NCI-H1092 treated with DMSO at 0.1 percent for 48 hours (cell line): ENCODE measurements at places on chromosomes 4 and X.

DNA sequence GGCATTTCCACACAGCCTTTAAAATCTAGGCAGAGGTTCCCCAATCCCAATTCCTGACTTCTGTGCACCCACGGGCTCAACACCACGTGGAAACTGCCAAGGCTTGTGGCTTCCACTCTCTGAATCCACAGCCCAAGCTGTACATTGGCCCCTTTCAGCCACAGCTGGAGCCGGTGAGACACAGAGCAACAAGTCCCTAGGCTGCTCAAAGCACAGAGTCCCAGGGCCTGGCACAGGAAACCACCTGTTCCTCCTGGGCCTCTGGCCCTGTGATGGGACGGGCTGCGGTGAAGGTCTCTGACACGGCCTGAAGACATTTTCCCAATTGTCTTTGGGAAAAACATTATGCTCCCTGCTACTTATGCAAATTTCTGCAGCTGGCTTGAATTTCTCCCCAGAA lies 500.0 kb downstream of the FSTL5 start:
- no peak for DNase-seq

GRCh38 chr4:61923179-61923578 lies 723.1 kb downstream of the ADGRL3 start:
- no peak for DNase-seq

GRCh38 chr4:103012551-103012950 lies 7.0 kb downstream of the SLC9B1 start:
- no peak for DNase-seq

DNA sequence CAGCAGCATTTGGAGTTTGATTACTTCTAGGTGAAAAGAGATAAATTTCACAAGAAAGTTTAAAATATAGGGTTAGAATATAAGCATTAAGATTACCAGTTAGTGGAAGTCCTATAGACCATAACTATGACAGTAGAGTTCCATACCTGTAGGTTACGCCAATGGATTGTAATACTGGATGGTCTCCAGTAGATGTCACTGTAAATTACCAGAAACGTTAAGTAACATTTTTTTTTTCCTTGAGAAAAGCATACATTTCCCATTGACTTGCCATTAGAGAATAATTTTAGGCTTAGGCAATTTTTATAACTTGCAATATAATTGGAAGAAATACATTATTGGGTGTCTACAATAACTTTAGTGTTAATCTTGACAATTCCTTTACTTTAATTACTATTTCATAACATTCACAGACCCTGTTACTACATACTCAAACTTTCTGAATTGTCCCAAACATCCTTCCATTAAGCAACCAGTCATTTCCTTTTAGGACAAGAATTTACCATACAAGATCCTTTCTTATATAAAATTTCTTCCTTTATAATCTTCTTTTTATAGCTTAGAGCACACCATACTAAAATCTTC lies 304.1 kb upstream of the TECRL start:
- DNase-seq, result peak; percentile 23

DNA sequence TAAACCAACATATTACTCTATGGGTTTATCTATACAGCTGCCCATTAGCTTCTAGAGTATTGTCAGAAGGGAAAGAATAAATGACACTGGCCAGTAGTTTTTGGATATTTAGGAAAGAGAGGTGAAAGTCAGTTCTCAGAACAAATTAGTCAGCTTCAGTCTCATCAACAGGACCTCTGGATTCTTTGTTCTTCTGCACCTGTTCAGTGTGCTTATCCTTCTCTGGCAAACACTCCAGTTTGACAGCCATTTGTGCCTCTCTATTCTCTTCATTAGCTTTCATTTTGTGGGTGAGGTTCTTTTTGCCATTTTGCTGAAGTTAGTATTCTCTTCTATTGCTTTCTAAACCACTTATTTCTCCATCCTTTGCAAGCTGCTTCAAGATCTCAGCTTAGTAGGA lies 107.0 kb downstream of the PCDH18 start:
- DNase-seq, result peak; percentile 82

- no peak for DNase-seq
Observed at GRCh38 chr4:147336252-147336651, 144.6 kb upstream of the EDNRA start.

GRCh38 chr4:3851881-3852280 lies 85.7 kb downstream of the ADRA2C start:
- DNase-seq, result no peak

DNA sequence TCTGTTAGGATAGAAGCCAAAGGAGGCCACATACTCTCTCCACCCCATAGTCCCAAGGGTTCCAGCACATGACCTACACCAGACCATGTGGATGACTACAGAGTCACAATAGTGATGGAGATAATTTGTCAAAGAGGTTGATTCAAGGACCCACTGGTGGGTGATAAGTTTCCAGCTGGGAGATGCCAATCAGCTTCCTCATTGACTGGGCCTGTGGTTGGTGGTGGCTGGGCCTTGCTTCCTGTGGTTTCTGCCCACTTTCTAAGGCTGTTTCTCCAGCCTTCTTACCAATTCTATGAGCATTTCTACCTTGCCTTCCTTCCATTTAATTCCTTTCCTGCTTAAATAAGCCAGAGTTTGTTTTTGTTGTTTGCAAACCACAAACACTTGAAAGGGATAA lies 95.5 kb upstream of the CPEB2 start:
- no peak for DNase-seq

DNA sequence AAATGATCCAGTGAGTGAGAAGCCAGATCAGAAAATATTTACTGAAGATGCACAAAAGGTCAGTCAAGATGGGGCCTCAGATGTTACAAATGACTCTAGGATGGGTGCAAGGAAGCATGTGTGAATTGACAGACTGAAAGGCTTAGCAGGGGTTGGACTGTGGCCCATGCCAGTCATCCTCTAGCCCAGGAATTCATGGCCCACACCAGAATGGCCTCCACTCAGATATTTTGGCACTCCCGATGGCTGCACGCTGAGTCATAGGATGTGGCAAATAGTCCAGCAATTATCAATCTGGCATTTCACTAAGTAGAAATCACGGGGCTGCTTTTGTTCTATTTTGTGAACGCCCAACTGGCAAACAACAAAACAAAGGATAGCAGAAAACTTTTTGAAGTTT lies 406.5 kb downstream of the IQCM start:
- DNase-seq, result no peak

GRCh38 chr4:25528391-25528790 lies 127.3 kb upstream of the SLC34A2 start:
- DNase-seq, result no peak

DNA sequence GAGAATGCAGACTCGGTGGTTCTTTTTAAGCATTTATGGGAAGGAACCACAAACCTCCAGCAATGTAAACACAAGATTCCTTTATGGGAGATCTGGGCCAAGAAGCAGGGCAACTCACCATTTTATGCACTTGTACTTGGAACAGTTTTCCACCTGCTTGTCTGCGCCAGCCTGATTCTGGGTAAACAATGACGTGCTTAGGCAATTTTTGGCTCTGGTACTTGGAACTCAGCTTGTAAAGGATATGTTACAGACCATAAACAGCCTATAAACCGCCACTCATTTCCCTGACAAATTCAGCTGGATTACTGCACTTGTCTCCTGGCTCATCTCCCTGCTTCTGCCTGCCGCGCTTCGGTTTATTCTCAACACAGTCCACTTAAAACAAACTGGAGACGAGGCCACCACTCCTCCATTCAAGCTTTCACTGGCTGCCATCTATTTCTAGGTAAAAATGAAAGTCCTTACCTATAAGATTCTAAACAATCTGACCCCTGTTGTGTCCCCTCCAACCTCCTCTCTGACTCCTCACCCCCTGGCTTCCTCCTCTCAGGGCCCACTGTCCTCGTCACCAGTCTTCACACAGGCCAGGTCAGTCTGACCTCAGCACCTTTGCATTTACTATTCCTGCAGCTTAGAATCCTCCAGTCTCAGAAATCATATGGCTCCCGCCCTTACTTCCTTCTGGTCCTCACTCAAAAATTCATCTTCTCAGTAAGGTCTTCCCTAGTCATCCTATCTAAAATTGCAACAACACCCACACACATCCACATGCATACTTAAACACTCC lies 205.9 kb upstream of the GALNT7 start:
- peak; percentile 95 for DNase-seq

GRCh38 chr4:72513227-72513626 lies 55.8 kb downstream of the ADAMTS3 start:
- no peak for DNase-seq

- no peak for DNase-seq
Observed at GRCh38 chrX:75278991-75279390, 5.1 kb downstream of the UPRT start.

- DNase-seq, result no peak
Observed at GRCh38 chr4:15147714-15148113, 145.4 kb downstream of the CPEB2 start.

DNA sequence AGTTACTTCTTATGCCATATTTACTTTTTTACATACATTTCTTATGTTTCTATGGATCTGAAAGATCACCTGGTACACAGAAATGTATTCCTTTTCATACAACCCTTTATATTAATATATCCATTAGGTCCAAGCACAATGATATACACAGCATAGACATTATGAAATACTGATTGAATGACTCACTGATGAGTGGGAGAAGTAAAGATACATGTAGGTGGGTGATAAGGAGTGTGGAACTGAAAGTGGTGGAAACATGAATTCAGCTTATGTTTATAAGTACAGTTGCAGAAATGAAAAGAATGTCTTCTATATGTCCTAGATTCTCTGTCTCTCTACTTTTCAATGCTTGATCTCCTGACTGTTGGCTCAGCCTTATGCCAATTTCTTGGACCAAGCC lies 87.9 kb downstream of the YIPF7 start:
- no peak for DNase-seq

GRCh38 chr4:112156553-112156952 lies 11.3 kb downstream of the FAM241A start:
- DNase-seq, result no peak

DNA sequence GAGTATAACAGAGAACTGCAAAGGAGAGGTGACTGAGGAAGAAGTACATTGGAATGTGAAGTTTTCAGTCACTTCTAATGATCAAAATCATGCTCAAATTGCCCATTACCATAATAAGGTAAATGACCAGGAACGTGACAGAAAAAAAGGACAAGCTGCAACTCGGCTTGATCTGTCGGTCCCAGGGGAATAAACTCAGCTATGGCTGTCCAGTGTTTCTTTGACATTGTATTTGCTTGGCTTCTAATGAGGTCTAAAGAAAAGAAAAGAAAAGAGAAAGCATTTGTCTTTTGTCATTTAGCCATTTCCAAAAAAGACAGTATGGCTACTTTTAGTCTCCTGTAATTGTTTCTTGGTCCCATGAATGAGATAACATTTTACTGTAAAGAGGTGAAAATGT lies 25.2 kb downstream of the PHOX2B start:
- DNase-seq, result no peak

GRCh38 chr4:118869808-118870342 lies 18.8 kb upstream of the SYNPO2 start:
- DNase-seq, result no peak

DNA sequence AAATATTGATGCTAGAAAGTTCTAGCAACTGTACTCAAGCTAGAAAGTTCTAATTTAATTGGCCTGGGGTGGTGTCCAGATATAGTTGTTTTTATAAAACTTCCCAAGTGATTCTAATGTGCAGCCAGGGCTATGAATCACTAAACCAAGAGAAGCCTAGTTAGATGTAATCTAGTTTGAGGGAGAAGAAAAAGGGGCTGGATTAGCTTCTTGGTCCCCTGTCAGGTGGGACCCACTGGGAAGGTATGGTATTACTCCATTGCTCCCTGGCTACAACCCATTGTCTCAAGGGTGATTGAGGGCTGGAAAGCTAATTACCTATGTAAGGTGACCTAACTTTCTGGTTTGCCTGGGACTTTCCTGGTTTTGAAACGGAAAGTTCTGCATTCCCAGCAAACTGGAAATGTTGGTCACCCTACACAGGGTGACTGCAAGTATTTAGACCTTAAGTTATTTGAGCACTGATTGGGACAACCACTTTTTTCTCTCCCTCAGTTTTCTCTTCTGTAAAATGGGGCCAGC lies 23.9 kb upstream of the MSN start:
- DNase-seq, result no peak

DNA sequence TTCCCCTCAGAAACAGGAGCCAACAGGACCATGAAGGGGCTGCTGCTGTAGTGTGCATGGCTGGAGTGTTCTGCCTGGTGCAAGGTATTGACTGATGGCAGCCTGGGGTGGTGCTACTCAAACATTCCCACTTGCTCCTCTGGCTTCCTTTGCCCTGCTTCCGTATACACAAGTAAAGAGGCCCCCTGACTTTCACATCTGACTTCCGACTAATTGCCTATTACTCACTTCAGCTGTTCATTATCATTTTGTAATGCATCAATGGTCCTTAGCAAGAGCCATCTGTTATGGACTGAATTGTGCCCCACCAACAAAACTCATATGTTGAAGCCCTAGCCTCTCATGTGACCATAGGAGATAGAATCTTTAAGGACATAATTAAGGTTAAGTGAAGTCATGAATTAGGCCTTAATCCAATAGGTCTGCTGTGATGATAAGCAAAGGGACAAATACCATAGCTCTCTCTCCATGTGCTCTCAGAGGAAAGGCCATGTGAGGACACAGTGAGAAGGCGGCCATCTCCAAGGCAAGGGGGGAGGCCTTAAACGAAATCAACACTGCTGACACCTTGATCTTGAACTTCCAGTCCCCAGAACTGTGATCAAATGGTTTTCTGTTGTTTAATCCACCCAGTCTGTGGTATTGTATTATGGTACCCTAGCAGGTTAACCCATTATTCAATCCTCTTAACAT lies 122.5 kb upstream of the CLNK start:
- peak; percentile 30 for DNase-seq

DNA sequence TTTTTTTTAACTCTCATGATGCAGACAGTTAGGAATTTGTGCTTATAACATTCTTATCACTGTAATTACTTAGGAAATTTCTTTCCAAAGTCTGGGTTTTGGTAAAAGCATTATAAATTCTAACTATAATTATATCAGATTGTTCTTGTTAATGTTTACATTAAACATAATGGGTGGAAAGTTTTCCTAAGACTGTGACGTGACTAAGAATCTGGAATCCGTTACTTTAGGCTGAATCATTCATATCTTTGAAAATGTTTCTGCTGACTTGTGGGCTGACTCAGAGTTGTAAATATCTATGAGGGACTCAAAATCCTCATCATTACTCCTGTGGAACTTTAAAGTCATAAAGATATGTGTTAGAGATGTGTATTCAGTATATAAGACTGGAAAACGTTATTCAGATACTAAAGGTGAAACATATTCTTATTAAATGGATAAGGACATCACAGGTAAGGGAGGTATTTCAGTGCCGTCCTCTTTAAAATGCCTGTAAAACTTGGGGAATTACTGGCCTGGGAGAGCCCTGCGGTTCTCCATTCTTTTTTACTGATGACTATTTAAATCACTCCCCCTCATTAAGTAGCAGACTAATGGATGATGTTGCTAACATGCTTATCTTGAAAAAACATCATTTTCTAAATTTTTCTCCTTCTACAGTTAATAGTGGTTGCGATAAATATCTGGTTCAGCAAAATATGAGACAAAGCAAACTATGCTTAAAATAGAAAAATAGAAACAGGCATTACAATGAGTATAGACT lies 159.0 kb downstream of the DCLK2 start:
- no peak for DNase-seq

DNA sequence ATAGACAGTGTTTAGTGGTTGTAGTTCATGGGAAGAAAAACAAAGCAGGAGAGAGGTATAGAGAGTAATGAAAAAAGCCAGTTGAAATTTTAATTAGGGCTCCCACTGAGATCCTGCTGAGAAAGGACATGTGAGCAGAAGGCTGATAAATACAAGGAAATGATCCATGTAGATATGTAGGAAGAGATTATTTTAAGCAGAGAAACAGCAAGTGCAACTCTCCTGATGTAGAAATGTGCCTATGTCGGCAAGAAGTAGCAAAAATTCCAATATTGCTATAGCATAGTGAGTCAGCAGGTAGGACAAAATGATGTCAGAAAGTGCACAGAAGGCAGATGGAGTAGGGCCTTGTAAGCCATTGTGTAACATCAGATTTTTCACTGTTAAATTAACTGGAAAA lies 1027.3 kb downstream of the PCDH18 start:
- no peak for DNase-seq
